Left ventricle myocardium inferior (tissue), 1 donor: ENCODE measurements at places on chromosomes 5 and 9. TPM values are rescaled to one million over a fixed set of nuclear protein-coding genes. Genes with fewer than 3 reads are reported as not detected.

IQGAP2 gene
- 4.1 TPM for total RNA-seq

SVEP1 gene
- 8.8 TPM for total RNA-seq

PCDHGA3 gene
- total RNA-seq: 12.2 TPM

MELK gene
- total RNA-seq: 0.27 TPM

FGF10 gene
- total RNA-seq: 0.47 TPM

ANKRD20A1 gene
- total RNA-seq: 1.5 TPM

IL13 gene
- not detected for total RNA-seq

PHF24 gene
- total RNA-seq: 0.11 TPM

SLC34A1 gene
- not detected for total RNA-seq

TNFSF15 gene
- total RNA-seq: 0.11 TPM

LIFR gene
- 45.8 TPM for total RNA-seq

PKN3 gene
- 6.3 TPM for total RNA-seq

GFI1B gene
- 0.27 TPM for total RNA-seq

CSF2 gene
- total RNA-seq: not detected

GABRA1 gene
- not detected for total RNA-seq

ARHGEF28 gene
- total RNA-seq: 2.1 TPM

ZFP2 gene
- total RNA-seq: 0.80 TPM

QRFP gene
- total RNA-seq: not detected

HAPLN1 gene
- 2.1 TPM for total RNA-seq

F2RL2 gene
- 0.22 TPM for total RNA-seq

CYSTM1 gene
- 93.3 TPM for total RNA-seq
